Neural crest cell (in vitro differentiated cells): ENCODE measurements at places on chromosomes 7 and 10. TPM values are rescaled to one million over a fixed set of nuclear protein-coding genes. Genes with fewer than 3 reads are reported as not detected.

JAZF1 gene
- total RNA-seq: 3.1 and 3.6 TPM in 2 replicates

AKR1C8 gene
- not detected in 2 replicates for total RNA-seq

NOD1 gene
- 8.1 and 9.1 TPM in 2 replicates for total RNA-seq

NUTM2E gene
- total RNA-seq: 1.6 and 2.0 TPM in 2 replicates

PIP gene
- not detected in 2 replicates for total RNA-seq

SH2D4B gene
- total RNA-seq: 0.09 and 0.16 TPM in 2 replicates

TMEM130 gene
- total RNA-seq: 0.61 and 0.82 TPM in 2 replicates

CDK1 gene
- total RNA-seq: 92.8 and 94.7 TPM in 2 replicates

DNA sequence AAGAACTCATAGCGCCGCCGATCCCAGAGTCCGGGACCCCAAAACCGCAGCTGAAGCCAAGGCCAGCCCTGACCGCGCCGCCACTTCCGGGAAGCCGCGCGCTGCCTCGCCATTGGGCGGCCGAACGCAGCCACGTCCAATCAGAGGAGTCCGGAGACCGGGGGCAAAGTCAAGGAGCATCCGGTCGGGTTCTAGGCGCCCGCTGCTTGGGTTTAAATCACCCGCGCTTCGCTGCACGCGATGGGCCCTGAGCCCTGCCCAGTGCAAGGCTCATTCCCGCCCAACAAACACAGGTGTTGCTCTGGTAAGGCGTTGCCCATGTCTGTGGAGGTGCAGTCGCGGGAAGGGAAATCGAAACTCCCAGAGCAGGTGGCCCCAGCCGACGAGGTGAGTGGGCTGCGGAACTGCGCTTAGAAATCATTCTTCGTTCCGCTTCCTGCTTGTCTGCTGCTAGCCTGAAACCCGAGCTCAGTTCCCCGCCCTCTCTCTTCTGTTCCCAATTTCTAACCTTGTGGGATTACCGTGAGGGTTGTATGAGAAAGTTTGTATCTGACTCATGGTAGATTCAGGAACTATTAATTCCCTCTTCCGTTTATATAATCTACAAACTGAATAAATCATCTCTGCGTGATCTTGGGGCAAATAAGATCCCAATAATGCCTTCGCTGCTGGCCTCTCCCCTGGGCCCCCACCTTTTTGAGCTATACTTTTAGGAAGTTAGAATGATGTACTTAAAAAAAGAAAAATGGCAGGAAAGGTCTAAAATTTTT, at the start of gene DCLRE1C:
Gene DCLRE1C, minus strand, starts transcription at position 96 of the 770 bp plus-strand sequence. Its CDS starts 86 bp downstream, at position 10.
- peak; percentile 79 for DNase-seq
- H3K4me3 ChIP-seq: peak within 1 kb of the TSS; percentile 98
- H3K27ac ChIP-seq: peak within 1 kb of the TSS; percentile 96
- H3K27me3 ChIP-seq: no peaks in the 10 kb centered on the region

DNA sequence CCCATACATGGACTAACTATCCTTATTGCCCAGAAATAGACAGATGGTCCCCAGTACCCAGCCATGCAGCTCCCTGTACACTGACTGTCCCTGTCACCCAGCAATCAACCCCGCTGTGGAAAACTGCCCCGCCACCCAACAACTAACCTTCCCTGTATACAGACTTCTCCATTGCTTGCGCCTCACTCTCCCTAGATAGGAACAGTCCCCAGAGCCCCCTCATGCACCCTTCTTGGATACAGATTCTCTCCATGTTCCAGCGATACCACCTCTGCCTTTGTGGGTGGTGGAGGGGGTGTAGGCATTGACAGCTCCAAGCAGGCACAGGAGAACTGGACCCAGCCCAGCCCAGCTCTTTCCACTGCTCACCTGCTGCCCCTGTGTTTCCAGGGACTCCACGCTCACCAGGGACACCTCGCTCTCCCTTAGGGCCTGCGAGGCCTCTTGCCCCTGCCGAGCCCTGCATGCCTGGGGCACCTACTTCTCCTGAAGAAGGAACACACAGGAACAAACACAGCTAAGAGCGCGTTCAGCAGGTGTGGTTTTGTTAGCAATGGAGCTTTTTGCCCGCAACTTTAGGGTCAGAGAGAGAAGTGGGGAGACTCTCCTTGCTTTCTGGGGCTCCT, 7.2 kb downstream of the SFTPD start:
- no peaks in the 10 kb centered on the region for H3K36me3 ChIP-seq
- no peak overlapping the region for H3K4me3 ChIP-seq
- H3K27ac ChIP-seq: no peak overlapping the region
- H3K4me1 ChIP-seq: no peaks in the 10 kb centered on the region

- H3K4me1 ChIP-seq: no peaks in the 10 kb centered on the region
- no peaks in the 10 kb centered on the region for H3K36me3 ChIP-seq
- no peak for DNase-seq
- H3K4me3 ChIP-seq: no peak overlapping the region
These were observed 23.4 kb upstream of the SHH start for GRCh38 chr7:155835446-155836215.

GRCh38 chr7:101935521-101936141, 118.2 kb downstream of the CUX1 start:
- DNase-seq: no peak
- H3K27ac ChIP-seq: no peak overlapping the region
- H3K4me3 ChIP-seq: no peak overlapping the region
- H3K36me3 ChIP-seq: peaks cover 3% of the 10 kb centered on the region

DNA sequence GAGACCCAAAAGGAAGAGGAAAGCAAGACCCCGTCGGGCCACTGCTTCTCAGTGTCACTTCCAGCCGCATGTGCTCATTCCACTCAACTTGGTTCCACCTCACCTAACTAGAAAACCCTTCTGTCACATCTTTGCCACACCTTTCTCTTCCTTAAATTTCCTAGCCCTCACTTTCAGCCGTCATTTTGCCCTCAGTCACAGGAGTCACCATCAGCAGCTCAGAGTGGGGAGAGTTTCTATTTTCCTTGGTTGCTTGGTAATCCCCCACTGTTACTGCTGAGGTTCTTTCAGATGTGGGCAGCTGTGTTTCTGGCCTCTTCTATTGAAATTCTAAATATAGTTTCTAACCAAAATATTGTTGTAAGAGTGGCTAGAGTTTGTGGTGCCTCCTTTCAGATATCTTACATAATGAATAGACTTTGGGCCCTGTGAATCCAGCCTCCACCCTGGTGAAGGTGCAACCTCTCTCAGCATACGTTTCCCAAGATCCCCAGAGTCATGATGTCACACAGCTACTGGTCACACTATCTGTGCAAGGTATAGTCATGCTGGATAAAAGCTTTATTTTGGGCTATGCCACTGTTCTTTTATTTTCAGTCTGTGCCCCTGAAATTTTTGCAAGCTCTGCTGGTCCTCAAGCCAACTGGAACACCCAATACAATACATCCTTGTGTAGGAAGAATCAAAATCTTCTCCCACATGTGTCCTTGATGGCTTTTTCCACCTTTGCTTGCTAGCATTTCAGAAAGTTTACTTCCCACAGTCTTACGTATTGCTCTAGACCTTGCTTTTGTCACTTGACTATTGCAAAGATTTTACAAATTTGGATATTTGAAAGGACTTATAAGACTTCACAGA, 9.2 kb downstream of the AGBL3 start:
- no peak overlapping the region for H3K4me3 ChIP-seq
- H3K27me3 ChIP-seq: no peaks in the 10 kb centered on the region
- H3K27ac ChIP-seq: no peak overlapping the region
- no peaks in the 10 kb centered on the region for H3K4me1 ChIP-seq

DNA sequence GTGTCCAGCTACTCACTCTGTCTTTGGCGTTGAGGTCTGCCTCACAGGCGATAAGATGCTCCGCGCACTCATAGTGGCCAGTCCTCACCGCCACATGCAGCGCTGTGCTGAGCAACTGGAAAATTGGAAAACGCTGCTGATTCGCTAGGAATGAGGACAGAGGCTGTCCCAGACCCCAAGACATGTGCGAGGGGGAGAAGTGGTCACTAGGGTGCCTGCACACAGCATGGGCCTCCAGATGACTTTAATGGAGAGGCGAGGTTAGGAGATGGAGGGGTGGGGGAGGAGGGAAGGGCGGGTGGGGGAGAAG, 5.2 kb downstream of the ANKRD1 start:
- DNase-seq: no peak
- no peaks in the 10 kb centered on the region for H3K27me3 ChIP-seq
- no peak overlapping the region for H3K27ac ChIP-seq
- no peak overlapping the region for H3K4me3 ChIP-seq
- H3K4me1 ChIP-seq: peaks cover 8% of the 10 kb centered on the region
- no peaks in the 10 kb centered on the region for H3K36me3 ChIP-seq

- no peaks in the 10 kb centered on the region for H3K27me3 ChIP-seq
- DNase-seq: no peak
- peaks cover 4% of the 10 kb centered on the region for H3K36me3 ChIP-seq
- peak overlapping the region; percentile 90 for H3K27ac ChIP-seq
These were observed 139.8 kb downstream of the CUBN start for GRCh38 chr10:16989826-16990293.

- no peaks in the 10 kb centered on the region for H3K36me3 ChIP-seq
- no peak overlapping the region for H3K4me3 ChIP-seq
- H3K4me1 ChIP-seq: no peaks in the 10 kb centered on the region
- no peak for DNase-seq
These were observed 224.6 kb downstream of the WDR37 start for GRCh38 chr10:1280466-1281404.

GRCh38 chr10:34528320-34528719, 286.8 kb downstream of the PARD3 start:
- DNase-seq: no peak
- no peak overlapping the region for H3K27ac ChIP-seq
- no peaks in the 10 kb centered on the region for H3K27me3 ChIP-seq
- peaks cover 30% of the 10 kb centered on the region for H3K4me1 ChIP-seq
- H3K4me3 ChIP-seq: no peak overlapping the region
